ENCODE measurements at places on chromosomes 5 and 9. TPM values are rescaled to one million over a fixed set of nuclear protein-coding genes. Genes with fewer than 3 reads are reported as not detected.

HSD17B3 gene
- total RNA-seq = 0.44 TPM

GRCh38 chr9:6931913-6932312 lies 174.1 kb downstream of the KDM4C start:
- no peak for DNase-seq

DNA sequence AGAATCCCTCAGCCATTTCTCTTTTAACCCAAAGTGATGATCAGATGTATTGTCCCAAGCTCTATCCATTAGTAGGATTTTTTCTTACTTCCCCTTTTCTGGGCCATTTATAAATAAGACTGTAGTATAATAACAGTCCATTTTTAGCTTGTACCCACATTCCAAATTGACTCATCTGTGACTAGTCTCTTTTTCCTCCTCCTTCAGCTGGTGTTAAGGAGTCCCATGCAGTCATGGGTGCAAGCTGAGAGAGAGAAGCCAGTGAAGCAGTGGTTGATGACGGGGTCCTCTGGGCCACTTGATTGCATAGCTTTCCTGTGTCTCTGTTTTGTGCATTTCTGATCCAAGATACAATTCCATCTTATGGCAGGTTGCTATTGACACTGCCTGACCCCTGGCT lies 476.0 kb upstream of the CD180 start:
- DNase-seq = no peak

PCSK1 gene
- total RNA-seq = 2.4 TPM

DNA sequence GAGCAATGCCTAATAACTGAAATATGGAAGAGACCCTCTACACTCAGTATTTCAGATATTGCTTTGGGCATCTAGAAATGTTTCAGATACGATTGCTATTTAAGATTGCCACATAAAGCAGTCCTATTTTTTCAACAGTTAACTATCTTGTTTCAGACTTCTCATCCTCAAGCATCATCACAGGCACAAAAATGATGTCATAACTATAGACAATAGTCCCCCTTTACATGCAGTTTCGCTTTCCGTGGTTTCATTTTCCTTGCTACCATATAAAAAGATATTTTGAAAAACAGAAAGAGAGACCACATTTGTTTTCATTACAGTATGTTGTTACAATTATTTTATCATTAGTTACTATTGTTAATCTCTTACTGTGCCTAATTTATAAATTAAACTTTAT lies 347.4 kb downstream of the NDUFS4 start:
- no peak for DNase-seq
